ENCODE measurements at places on chromosomes 7 and 10. TPM values are rescaled to one million over a fixed set of nuclear protein-coding genes. Genes with fewer than 3 reads are reported as not detected.

DNA sequence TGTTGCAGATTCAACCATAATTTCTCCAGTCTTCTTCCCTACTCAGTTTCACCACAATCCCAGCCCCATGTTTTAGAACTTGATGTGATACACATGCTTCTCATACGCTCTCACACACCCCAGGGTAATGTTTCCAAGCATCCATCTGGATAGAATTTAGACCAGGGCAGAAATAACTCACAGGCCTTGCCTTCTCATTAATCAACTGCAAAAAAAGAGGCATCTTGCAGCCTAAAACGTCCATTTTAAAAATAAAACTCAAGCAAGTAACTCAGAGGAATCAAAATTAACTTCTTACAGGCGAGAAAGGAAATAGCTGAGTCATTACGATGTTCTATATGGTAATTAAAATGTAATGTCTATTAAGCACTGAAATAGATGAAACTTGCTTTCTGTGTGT lies 127.2 kb upstream of the RSU1 start:
- DNase-seq: no peak
- H3K4me3 ChIP-seq: no peak overlapping the region
- peaks cover 4% of the 10 kb centered on the region for H3K27me3 ChIP-seq
- H3K4me1 ChIP-seq: peaks cover 18% of the 10 kb centered on the region

DNA sequence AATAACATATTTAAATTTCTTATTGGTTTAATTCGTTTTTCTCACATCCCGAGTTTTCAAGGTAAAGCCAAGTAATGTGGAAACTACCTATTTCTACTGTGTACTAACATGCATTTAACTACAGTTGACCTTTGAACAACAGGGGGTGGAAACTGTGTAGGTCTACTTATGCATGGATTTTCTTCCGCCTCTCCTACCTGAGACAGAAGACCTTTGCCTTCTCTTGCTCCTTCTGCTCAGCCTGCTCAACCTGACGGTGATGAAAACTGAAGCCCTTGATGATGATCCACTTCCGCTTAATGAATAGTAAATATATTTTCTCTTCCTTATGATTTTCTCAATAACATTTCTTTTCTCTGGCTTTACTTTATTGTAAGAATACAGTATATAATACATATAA lies 18.5 kb downstream of the MEOX2 start:
- no peaks in the 10 kb centered on the region for H3K36me3 ChIP-seq
- H3K27me3 ChIP-seq: no peaks in the 10 kb centered on the region
- H3K4me3 ChIP-seq: no peak overlapping the region
- no peak overlapping the region for H3K27ac ChIP-seq

DNA sequence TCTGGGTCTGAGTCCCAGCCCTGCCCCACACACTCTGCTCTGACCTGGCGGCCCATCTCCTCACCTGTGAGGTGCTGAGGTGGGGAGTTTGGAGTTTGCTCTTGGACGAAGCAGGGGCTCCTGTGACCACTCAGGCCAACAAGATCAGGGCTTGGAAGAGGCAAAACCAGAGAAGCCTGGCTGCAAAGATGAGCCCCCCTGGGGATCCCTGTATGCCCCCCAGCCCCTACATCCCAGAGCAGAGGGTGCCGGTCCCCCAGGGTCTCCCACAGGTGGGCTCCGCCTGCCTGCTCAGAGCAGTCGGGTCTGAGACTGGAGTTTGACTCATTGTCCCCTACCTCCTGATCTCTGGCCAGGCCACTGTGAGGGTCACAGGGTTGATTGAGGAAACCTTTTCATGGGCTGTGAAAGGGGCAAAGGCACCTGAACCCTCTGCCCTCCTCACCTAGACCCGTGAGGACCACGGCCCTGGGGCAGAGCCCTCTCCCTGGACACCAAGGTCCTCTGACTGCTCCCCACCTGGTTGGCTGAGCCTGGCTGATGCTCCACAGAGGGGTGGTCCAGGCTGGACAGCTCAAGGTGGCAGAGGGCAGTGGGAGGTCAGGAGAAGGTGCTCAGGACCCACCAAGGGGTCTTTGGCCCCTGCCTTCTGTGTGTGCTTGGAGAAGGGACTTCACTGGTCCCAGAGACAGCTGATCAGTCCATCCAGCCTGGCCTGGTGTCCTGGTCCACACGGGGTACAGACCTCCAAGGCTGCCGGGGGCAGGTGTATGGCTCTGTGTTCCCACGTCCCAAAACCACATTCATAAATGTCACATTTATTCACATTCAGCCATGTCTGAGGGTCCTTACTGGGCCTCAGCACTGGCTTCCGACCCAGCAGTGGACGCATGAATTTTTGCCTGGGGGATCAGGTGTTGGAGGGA lies 9.1 kb upstream of the SCART1 start:
- DNase-seq: no peak
- no peaks in the 10 kb centered on the region for H3K4me1 ChIP-seq
- H3K36me3 ChIP-seq: peaks cover 4% of the 10 kb centered on the region
- H3K27me3 ChIP-seq: peaks cover 18% of the 10 kb centered on the region
- peak overlapping the region; percentile 62 for H3K4me3 ChIP-seq
- no peak overlapping the region for H3K27ac ChIP-seq

- H3K36me3 ChIP-seq: peaks cover 4% of the 10 kb centered on the region
- no peak overlapping the region for H3K4me3 ChIP-seq
- no peak overlapping the region for H3K27ac ChIP-seq
Measured at GRCh38 chr7:106065575-106066500, 46.3 kb downstream of the SYPL1 start.

GRCh38 chr10:35331894-35332640 lies 4.2 kb upstream of the CCNY start:
- H3K4me3 ChIP-seq: no peak overlapping the region
- peaks cover 33% of the 10 kb centered on the region for H3K4me1 ChIP-seq
- DNase-seq: no peak

- DNase-seq: no peak
- H3K27me3 ChIP-seq: peaks cover 6% of the 10 kb centered on the region
Measured at GRCh38 chr7:24169077-24169624, 114.8 kb upstream of the NPY start.

- no peak for DNase-seq
- H3K36me3 ChIP-seq: peaks cover 10% of the 10 kb centered on the region
- H3K27ac ChIP-seq: peak overlapping the region; percentile 11
- no peak overlapping the region for H3K4me3 ChIP-seq
Measured at GRCh38 chr10:46216003-46216634, 70.7 kb upstream of the ANTXRL start.

- peaks cover 40% of the 10 kb centered on the region for H3K36me3 ChIP-seq
- peaks cover 5% of the 10 kb centered on the region for H3K27me3 ChIP-seq
- DNase-seq: no peak
Measured at GRCh38 chr10:6218692-6219493, 16.2 kb downstream of the PFKFB3 start.

- H3K27ac ChIP-seq: no peak overlapping the region
- no peaks in the 10 kb centered on the region for H3K4me1 ChIP-seq
- H3K4me3 ChIP-seq: no peak overlapping the region
- DNase-seq: no peak
- no peaks in the 10 kb centered on the region for H3K36me3 ChIP-seq
- no peaks in the 10 kb centered on the region for H3K27me3 ChIP-seq
Measured at GRCh38 chr7:123995617-123996326, 37.1 kb downstream of the TMEM229A start.

DNA sequence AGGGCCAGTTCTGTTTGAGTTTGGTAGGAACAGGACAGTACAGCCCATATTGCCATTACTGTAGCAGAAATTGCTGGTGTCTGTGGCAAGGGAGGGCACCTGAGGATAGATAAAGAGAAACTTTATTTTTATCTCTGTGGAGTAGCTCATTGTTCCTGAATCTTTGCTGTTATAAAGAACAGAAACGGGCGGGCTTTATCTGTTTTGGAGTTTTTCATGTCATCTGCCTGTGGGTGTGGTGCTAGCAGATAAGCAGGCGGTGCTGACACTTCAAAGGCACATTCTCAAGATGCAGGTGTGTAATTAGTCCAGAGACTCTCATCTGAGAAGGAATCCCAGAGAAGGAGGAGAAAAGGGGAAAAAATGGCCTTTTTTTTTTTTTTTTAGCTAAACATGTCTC lies 11.5 kb downstream of the ZNF273 start:
- H3K27ac ChIP-seq: no peak overlapping the region
- peaks cover 22% of the 10 kb centered on the region for H3K36me3 ChIP-seq
- H3K4me1 ChIP-seq: no peaks in the 10 kb centered on the region
- H3K4me3 ChIP-seq: no peak overlapping the region
- DNase-seq: no peak
- no peaks in the 10 kb centered on the region for H3K27me3 ChIP-seq

GRCh38 chr10:78398382-78398781 lies 364.7 kb downstream of the RPS24 start:
- H3K27ac ChIP-seq: no peak overlapping the region
- no peaks in the 10 kb centered on the region for H3K27me3 ChIP-seq
- no peaks in the 10 kb centered on the region for H3K36me3 ChIP-seq

- H3K4me1 ChIP-seq: peaks cover 24% of the 10 kb centered on the region
- no peak overlapping the region for H3K4me3 ChIP-seq
- H3K36me3 ChIP-seq: no peaks in the 10 kb centered on the region
- DNase-seq: no peak
Measured at GRCh38 chr10:11673346-11674280, 62.2 kb upstream of the USP6NL start.

- no peak overlapping the region for H3K4me3 ChIP-seq
- H3K27me3 ChIP-seq: no peaks in the 10 kb centered on the region
- DNase-seq: no peak
- H3K27ac ChIP-seq: no peak overlapping the region
Measured at GRCh38 chr10:24299578-24300260, 90.8 kb downstream of the KIAA1217 start.

- no peak for DNase-seq
- no peaks in the 10 kb centered on the region for H3K27me3 ChIP-seq
- H3K27ac ChIP-seq: no peak overlapping the region
- H3K4me3 ChIP-seq: no peak overlapping the region
Measured at GRCh38 chr10:52100011-52100547, 214.0 kb upstream of the DKK1 start.

DNA sequence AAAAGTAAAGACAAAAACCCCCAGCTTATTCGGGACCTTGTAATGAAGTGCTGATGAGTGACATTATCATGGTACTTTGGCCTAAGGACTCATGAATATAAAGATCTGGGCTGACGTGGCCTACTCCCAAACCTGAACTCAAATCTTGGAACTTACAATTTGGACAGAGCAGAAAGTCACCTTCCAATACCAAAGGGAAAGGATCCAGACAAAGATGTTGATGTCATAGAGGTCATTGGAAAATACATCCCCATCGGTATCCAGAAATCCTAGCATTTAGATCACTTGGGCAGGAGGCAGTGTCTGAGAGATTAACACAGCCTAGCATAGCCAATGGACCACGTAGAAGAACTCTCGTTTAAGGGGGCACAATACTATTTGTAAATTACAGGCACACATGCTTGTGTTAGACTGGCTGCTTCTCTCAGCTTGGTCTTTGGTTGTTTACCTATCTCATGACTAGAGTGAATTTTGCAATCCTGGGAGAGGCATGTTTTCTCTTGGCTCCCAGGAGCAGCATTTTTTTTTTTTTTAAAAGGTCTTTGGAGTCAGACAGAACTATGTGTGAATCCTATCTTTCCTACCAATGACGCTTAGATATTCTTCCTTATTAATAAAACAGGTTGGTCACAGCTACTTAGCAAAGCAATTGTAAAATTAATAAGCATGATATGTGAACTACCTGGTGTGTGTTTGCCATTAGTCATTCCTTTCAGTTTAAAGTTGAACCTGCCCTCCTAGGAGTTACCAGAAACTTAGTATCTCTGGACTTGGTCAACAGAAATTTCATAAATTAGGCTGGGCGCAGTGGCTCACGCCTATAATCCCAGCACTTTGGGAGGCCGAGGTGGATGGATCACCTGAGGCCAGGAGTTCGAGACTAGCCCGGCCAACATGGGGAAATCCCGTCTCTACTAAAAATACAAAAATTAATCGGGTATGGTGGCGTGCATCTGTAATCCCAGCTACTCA lies 27.8 kb upstream of the MRPS33 start:
- peaks cover 4% of the 10 kb centered on the region for H3K27me3 ChIP-seq
- no peak overlapping the region for H3K4me3 ChIP-seq
- no peak for DNase-seq
- no peaks in the 10 kb centered on the region for H3K4me1 ChIP-seq

GRCh38 chr10:133394801-133395221 lies 854 bp downstream of the MTG1 start:
- peaks cover 22% of the 10 kb centered on the region for H3K4me1 ChIP-seq
- H3K4me3 ChIP-seq: peak overlapping the region; percentile 96
- H3K36me3 ChIP-seq: peaks cover 26% of the 10 kb centered on the region
- H3K27ac ChIP-seq: peak overlapping the region; percentile 92

DNA sequence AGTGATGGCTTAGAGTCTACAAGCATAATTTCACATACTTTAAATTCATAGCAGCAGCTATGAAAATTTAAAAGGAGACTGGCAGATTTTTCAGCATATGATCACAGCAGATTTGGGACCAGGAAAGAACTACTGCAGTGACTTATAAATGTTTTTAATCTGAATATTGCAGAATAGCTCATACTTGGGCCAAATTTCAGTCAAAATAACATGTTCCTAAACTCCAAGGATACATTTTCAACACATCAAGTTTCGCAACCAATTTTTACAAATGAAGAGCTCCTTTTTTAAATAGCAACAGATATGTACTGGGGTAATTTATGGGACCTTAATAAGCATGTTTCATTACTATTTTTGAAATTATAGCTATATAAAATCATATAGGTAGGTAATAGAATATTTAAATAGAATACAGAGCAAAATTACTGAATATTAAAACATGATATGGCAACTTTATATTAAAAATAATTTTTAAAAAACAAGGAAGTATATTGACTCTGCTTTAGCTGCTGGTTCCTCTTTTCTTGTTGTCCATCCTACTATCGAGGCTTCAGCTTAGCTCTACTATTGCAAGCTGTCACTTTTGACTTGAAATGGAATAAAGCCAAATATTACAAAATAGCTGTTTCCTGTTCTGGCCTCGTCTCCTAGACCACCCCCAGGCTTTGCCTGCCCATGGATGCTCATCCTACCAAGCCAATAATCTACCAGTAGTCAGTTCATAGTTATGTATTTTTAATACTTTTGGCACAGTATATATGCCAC lies 123.1 kb downstream of the NRBF2 start:
- peaks cover 19% of the 10 kb centered on the region for H3K4me1 ChIP-seq
- DNase-seq: no peak
- H3K27ac ChIP-seq: no peak overlapping the region
- H3K27me3 ChIP-seq: peaks cover 9% of the 10 kb centered on the region
- H3K4me3 ChIP-seq: no peak overlapping the region
- H3K36me3 ChIP-seq: peaks cover 3% of the 10 kb centered on the region

GRCh38 chr10:102229810-102230263 lies 3.7 kb downstream of the ELOVL3 start:
- H3K27ac ChIP-seq: no peak overlapping the region
- peak; percentile 85 for DNase-seq
- H3K36me3 ChIP-seq: peaks cover 9% of the 10 kb centered on the region
- H3K4me3 ChIP-seq: no peak overlapping the region

GRCh38 chr10:24882047-24882698 lies 70.2 kb downstream of the PRTFDC1 start:
- no peak overlapping the region for H3K4me3 ChIP-seq
- no peak overlapping the region for H3K27ac ChIP-seq
- H3K4me1 ChIP-seq: peaks cover 25% of the 10 kb centered on the region
- H3K27me3 ChIP-seq: no peaks in the 10 kb centered on the region
- no peak for DNase-seq

GRCh38 chr7:93148144-93148543 lies at the start of gene SAMD9L:
Gene SAMD9L (minus strand): TSS chr7:93148385. CDS start chr7:93135971, 12,414 bp downstream.
- no peak for DNase-seq
- no peak within 1 kb of the TSS for H3K27ac ChIP-seq
- H3K36me3 ChIP-seq: no peaks in the 10 kb centered on the region
- no peak within 1 kb of the TSS for H3K4me3 ChIP-seq
- no peaks in the 10 kb centered on the region for H3K27me3 ChIP-seq
- peaks cover 9% of the 10 kb centered on the region for H3K4me1 ChIP-seq

GRCh38 chr7:149313981-149314380 lies 52.0 kb downstream of the ZNF783 start:
- no peak overlapping the region for H3K4me3 ChIP-seq
- no peaks in the 10 kb centered on the region for H3K4me1 ChIP-seq
- no peak for DNase-seq
- H3K27ac ChIP-seq: no peak overlapping the region
- peaks cover 2% of the 10 kb centered on the region for H3K27me3 ChIP-seq

The CALML5 gene
- not detected for total RNA-seq

The TMEM273 gene
- total RNA-seq: 1.6 TPM

Data from endothelial cell (in vitro differentiated cells).